ENCODE measurements at places on chromosomes 2 and 18.

DNA sequence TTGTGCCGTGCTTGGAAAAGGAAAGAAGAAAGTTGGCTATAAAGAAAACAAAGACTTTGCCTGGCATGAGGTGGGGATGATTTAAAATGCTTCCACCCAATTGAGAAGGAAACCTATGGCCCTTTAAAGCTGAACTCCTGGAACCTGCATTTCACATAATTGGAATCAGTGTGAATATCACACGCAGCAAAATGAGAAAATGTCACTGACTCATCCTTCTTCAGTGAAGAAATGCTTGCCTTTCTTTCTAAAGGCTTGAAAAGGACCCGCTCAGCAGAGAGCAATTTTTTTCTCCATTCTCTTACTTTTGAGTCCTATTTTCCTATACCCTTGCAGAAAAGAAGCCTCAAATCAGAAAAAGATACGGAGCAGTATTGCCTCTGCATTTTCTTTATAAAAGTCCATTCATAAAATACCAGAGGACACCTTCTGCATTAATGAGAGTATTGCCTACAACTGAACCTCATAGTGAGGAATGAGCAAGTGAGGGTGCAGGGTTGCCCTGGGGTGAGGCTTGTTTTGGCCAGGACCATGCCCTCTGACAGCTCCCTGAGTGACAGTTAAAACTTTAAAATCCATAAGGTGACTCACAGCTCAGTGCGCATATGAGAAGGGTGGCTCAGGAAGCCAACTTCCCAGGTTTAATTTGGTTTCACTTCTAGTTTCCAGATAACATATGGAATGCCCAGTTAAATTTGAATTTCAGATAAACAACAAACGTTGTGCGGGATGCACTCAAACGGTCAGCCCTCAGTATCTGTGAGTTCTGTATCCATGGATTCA is 191.9 kb upstream of the GYPC start:
- no peak for DNase-seq

- no peak for DNase-seq
These were observed 124.8 kb downstream of the AFF3 start for GRCh38 chr2:100017633-100018032.

GRCh38 chr18:12330766-12331165 is 22.7 kb downstream of the TUBB6 start:
- no peak for DNase-seq

DNA sequence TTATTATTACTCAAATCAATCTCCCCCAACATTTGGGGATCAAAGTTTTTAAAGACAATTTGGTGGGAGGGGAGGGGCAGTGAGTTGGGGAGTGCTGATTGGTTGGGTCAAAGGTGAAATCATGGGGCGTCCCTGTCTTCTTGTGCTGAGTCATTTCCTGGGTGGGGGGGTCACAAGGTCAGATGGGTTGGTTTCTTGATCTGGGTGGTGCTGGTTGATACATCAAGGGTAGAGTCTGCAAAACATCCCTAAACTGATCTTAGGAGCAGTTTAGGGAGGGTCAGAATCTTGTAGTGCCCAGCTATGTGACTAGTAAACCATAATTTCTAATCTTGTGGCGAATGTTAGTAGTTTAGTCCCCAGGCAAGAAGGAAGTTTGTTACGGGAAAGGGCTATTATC is 67.4 kb downstream of the MOGAT1 start:
- DNase-seq: no peak

DNA sequence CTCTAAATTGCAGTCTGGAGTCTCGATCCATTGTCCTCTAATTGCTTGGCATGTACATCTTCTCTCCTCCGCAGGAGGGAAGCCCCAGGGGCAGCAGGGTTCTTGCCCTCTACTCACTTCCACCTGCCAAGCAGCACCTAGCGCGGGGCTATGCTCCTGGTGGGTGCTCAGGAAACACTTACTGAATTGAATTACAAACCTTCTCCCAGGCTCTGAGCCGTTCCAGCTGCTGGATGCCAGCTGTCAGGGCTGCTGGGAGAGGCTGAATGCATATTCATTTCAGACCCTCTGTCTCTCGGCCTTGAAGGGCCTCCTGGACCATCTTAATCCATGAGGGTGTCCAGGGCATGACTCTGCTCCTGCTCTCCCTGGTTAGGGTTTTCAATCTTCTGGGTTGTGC is 94.0 kb downstream of the CELF4 start:
- DNase-seq: no peak

- no peak for DNase-seq
These were observed 36.9 kb downstream of the NGEF start for GRCh38 chr2:232976176-232976575.

DNA sequence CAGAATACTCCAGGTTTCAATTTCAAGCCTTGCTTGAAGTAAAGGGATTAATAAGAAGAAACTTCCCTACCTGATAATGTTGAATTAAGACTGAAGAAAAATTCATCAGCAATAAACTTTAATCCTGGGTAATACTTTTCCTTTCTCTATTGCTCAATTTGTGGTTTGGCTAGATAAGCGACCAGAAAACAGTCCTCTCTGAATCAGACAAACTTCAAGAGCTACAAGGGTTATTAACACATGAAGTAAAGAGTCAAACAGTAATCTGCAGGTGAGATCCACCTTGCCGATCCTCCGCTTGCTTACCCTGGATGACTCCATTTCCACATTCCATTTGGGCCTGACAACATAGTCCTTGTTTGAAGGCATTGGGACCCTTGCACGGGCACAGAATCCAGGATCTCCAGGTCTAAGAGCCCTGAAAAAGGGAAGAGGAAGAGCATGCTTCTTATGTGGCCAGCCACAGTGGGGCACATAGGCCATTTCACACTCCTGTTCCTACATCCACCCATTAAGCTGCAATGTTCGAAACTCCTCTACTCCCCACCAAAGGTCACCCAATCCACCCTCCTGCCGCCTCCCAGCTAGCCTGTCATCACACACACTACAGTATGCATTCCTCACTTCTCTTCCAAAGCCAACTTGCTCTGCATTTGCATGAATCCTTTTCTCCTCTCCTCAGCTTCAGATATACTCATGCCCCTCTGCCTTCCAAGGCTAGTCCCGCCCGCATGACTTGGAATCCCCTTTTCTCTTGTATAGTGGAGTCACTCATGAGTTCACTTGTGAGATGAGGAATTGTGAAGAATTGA is 39.8 kb downstream of the IWS1 start:
- no peak for DNase-seq

- DNase-seq: peak; percentile 48
These were observed 256.7 kb downstream of the HDAC4 start for GRCh38 chr2:239143858-239144712.

DNA sequence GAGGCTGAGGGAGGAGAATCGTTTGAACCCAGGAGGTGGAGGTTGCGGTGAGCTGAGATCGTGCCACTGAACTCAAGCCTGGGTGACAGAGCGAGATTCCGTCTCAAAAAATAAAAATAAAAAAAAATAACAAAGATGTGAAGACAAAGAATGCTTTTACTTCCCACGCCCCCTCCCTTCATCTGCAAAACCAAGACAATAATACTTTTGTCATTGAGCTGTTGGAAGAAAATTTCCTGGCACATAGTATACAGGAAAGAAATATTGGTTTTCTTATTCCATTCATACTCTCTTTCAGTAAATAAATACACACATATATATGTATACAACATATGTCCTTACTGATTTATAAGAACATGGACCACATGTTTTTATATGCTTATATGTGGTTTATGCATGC is 12.2 kb downstream of the GREB1 start:
- no peak for DNase-seq

DNA sequence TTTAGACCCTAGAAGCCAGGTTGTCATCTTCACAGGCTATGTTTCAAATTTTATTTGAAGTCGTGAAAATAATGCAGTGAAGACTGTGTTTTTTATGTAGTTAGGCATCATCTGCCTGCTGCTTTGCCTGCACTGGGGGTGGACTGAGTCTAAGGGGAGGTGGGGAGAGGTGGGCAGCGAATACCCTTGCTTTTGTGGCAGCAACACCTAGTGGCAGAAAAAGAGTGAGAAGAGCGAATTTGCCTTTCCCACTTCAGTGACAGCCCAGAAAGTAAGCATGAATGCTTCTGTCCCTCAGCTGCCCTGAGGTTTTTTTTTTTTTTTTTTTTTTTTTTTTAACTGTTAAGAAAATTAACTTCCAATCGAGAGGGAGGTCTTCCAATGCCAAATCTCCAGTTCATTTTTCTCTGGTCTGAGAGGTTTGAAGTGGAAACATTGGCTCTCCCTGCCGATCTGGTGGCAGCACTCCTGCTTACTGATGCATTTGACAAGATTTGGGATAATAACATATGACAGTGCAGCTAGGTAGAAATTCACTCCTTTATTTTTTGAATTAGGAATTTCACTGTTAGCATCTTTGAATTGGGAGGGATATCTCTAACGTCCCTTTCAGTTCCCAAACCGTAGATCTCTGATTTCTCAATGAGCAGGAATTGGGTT is 60.3 kb upstream of the LYPD6B start:
- DNase-seq: no peak

GRCh38 chr18:68439642-68440041 is 275.3 kb downstream of the TMX3 start:
- DNase-seq: no peak

DNA sequence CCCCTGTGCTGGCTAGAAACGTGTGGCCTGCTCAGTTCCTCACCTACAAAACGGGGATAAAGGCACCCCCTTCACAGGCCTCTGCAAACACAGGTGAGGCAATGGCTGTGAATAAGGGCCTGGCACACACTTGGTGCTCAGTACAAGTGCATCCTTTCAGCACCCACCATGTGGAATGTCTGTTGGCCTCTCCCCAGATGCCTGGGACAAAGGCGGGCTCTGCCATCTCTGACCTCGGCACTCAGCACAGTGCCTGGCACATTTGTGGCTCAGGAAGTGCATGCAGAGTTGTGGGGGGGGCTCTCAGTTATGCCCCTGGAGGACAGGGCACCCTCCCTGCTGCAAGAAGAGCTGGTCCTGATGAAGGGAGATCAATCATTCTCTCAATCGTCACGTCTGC is 224.6 kb upstream of the RAB6C start:
- DNase-seq: no peak
